ENCODE measurements at places on chromosomes 7 and 10. TPM values are rescaled to one million over a fixed set of nuclear protein-coding genes. Genes with fewer than 3 reads are reported as not detected.

The THSD7A gene
- total RNA-seq = 2.9 TPM

The ZNF727 gene
- total RNA-seq = 0.63 TPM

The FZD8 gene
- total RNA-seq = 6.0 TPM

The RAMP3 gene
- total RNA-seq = 77.2 TPM

The CALHM3 gene
- not detected for total RNA-seq

The CLRN3 gene
- total RNA-seq = not detected

- DNase-seq = no peak
Measured at GRCh38 chr10:8279598-8279997, 225.1 kb downstream of the GATA3 start.

GRCh38 chr7:109136893-109137292 lies 567.2 kb downstream of the DNAJB9 start:
- no peak for DNase-seq

DNA sequence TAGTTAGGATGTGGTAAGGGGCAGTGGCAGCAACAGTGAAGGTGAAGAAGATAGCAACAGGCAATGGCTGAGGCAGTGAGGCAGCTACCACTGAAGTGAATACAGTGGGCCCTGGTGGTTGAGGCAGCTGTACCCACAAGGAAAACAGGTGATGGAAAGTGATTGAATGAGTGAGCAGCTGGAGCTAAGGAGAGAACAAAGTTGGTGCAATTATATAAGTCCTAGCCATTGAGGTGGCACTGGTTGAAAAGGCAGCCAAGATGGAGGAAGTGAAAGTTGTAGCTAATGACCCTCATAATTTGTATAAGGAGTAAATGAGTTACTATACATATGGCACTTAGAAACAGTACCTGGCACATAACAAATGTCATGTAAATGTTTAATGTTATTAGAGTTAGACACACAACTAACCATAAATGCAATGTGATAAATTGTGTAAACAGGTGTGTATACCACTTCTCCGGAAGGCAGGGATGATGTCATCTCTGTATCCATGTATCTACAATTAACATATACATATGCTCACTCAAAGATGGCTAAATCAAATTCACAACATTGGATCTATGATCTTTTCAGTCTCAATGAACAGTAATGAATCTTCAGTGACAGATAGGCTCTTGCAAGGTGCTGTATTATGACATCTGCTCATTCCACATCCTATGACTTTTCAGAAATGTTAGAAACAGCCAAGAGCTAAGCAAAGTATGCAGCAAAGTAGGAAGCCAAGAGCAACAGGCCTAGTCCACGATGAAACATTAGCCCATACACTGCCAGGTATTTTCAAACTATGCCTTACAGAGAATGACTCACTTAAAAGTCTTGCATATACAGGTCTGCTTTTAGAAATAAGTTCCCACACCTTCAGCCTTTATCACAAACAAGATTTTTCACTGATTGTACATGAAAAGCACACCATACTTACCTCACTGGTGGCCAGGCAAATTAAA lies 10.7 kb downstream of the XPNPEP1 start:
- DNase-seq = no peak

DNA sequence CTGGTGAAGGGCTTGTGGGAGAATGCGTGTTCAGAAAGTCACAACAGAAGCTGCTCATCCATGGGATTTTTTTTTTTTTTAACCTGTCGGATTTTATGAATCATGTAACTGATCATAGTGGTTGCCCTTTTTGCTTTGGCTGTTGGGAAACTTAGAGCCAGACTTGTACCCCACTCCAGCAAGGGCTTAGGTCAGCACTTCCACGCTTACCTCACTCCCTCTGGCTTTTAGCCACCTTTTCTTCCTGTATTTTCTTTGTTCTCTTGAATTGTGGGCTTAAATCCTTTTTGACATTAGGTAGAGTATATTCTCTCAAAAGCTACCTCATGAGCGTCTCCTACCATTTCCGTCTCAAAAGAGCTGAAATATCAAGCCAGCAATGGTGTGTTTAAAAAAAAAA lies 113.6 kb upstream of the BTBD16 start:
- no peak for DNase-seq

- DNase-seq = no peak
Measured at GRCh38 chr10:69636273-69636575, 6.2 kb downstream of the FAM241B start.
